ENCODE measurements at places on chromosomes 13 and 19.

DNA sequence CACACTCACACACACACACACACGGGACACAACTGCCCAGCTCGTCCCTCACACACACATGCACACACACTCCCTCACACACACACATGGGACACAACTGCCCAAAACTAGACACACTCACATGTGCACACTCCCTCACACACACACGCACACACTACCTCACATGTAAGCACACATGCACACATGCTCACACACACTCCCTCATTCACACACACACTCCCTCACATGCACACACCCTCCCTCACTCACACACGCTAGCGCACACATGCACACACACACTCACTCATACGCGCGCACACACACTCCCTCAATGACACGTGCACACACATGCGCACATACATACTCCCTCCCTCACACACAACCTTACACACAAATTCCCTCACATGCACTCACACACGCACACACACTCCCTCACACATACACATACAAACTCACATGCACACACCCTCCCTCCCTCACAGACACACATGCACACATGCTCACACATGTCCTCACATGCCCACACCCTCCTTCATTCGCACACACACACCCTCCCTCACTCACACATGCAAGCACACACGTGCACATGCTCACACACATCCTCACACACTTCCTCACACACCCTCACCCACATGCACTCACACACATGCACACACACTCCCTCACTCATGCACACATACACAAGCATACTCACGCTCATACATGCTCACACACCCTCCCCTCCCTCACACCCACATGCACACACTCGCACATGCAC is 9.0 kb upstream of the RASA3 start:
- DNase-seq = no peak

DNA sequence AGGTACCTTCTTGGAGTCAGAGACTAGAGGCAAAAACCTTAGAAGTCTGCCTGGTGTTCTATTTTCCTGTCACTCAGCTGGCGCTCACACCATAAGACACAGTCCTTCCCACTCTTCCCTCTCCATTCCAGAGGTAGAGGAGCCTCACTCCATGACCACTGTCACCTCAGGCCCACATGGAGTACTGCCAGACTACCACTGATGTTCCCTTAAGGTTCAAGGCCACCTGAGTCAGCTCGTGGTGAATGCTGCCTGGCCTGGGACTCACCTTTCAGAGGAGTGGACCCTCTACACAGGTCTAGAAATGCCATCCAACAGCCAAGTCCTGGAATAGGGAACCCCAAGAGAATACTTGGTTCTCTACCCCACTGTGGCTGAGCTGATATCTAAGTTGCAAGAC is 29.9 kb downstream of the RGCC start:
- no peak for DNase-seq

DNA sequence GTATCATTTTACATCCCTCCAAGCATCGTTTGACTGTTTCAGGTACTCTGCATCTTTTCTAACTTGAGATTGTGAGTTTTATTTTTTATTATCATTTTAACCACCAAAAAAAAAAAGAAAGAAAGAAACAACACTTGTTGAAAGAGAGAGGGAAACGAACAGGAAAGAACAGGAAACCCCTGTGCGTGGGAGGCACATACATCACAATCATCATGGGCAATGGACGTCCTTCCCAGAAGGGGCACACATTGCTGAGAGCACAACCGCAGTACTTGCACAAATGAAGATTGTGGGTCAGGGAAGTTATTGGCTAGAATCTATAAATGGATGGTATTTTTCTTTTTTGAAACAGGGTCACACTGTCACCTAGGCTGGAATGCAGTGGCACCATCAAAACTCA is 1.7 kb downstream of the CLC start:
- no peak for DNase-seq

GRCh38 chr13:66689628-66690027 is 540.5 kb downstream of the PCDH9 start:
- no peak for DNase-seq

DNA sequence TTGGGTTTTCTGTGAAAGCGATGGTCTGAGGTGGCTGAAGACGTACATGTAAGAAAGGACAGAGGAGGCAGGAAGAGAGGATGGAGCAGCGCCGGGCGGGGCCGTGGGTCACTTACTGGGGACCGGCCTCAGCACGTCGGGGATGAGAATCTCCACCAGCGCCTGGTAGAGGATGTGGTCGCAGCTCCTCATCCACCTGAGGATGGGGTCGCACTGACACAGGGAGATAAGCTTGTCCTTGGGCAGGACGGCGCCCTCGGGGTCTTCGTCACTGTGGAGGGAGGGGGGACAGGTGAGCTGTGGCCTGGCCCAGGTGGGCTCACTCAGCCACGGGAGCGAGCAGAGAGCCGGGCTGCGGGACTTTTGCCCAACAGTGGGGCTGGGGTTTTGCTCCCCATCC is 29.0 kb upstream of the RANBP3 start:
- no peak for DNase-seq

- no peak for DNase-seq
Measured at GRCh38 chr13:49343255-49343654, 95.5 kb downstream of the CDADC1 start.

DNA sequence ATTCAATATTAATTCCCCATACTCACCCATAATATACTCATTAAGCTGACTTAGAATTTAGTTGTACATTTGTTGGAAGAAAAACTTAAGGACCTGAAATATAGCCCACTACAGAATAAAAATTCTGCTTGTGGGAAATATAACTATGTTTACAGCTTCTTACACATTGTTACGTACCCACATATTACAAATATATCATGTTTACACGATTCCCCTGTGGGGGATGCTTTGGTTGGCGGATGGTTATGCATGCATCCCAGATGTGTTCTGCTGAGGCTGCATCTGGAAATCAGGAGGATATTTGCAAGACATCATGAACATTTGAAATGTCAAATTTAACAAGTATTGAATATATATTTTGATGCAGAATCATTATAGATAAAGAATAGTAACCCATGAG is 79.5 kb upstream of the KL start:
- no peak for DNase-seq

DNA sequence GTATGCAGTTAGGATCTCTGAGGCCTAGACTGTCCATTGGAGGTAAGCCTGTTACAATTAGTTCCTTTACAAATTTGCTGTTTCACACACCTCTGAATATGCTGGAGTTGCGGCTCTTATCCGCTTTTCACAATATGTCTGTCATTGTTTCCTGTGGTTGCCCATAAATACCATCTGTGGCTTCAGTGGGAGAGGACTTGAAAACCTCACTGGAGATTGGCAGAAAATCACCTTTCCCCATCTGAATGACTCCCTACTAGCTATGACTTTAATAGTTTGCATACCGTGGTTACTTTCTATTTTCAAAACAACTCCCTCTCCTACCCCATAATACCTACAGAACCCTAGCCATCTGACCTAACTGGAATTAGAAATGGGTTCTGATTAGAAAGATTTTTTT is 454.3 kb downstream of the PCDH17 start:
- DNase-seq = no peak

DNA sequence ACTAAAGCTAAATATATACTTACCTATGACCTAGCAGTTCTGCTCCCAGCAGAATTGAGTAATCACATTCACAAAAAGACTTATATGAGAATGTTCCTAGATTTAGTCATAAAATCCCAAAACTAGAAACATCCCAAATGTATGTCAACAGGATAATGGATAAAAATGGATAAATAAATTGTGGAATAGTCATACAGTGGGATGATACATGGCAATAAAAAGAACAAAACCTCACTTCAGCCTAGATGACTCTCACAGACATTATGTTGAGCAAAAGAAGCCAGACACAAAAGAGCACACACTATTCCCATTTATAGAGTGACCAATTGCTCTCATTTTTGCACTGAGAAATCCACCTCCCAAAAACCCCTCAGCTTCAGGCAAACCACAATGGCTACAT is 352.4 kb upstream of the HTR2A start:
- no peak for DNase-seq

DNA sequence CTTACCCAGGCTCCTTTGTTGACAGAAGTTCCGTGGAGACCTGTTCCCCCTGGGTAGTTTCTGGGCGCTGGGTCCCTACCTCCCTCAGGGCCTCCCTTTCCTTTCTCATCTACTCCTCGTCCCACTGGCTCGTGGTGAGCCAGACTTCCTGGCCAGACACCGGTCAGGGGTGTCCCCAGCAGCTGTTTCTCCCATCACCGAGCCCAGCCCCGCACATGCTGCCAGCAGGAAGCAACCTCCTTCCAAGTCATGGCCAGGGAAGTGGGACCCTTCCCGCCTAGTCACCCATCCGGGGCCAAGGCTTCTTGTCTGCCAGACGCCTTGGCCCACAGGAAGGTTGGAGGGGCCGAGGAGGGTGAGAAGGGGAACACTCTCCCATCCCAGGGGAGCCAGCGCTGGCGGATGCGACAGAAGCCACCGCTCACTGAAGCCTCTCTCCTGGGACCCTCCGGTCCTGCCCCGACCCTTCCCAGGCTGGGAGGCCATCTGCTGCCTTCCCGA is 5.7 kb downstream of the PAK4 start:
- no peak for DNase-seq

DNA sequence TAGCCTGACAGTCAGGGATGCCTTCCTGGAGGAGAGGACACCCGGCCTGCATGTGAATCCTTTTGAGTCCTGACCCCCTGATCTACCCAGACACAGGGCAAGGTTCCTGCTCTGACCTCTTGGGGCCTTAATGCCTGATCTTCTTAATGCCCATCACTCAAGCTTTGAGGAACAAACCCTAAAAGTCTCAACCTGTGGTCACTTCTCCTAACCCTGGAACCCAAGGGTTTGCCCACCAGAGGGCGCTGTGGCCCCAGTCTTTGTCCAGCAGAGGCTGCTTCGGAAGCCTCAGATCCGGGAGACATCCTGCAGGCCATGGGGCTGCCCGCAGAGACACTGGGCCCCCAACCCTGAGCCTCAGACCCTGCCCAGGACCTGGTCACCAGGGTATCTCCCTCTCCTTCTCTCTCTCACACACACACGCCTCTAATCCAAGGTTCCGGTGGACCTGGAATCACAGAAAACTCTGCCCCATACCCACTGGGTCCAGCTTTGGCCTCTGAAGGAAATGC is 9.8 kb upstream of the DPF1 start:
- peak; percentile 70 for DNase-seq

DNA sequence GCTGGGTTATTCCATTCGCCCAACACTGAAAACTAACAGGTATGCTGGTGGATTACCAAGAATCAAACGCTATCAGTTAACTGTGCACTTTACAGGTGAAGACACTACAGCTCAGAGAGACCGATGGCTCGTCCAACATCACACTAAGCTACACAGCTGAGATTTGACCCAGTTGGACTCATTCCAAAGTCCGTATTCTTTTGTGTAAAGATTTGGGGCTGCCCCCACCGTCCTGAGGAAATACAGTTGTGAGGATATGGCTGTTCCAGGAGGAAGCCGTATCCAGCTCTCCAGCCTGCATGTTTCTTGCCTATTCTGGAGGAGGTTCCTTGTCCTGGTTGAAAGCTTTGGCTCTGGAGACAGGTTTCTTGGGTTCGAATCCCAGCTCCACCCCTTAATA is 4.2 kb downstream of the ZSCAN5A start:
- no peak for DNase-seq

DNA sequence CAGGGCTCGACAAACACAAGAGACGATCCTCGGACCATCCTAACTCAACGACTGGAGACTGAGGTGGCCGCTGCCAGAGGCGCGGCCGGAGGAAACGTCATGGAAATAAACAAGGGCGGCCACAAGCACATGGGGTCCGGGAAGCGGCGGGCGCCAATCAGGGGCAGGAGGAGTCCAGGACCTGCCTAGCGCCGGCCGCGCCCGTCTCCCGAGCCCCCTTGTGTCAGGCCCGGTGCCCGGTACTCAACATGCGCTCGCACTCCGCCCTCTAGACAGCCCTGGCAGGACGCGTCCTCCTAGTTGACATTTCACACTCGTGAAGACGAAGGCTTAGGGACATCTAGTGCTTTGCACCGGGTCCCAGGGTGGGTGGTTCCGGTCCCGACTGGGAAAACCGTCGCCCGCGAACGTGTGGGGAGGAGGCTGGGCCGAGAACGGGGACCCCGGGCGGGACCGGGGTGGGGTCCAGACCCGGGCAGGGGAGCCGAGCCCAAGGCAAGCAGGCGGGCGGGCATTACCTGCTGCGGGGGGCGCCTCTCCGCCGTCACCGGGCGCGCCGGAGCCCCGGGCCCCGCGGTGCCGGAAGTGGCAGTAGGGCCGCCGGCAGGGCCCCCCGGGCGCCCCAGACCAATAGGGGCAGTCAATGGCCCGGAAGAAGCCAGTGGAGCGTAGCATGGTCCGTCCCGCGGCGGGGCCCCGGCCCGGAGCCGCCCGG is 442 bp downstream of the REXO1 start:
- DNase-seq = no peak

DNA sequence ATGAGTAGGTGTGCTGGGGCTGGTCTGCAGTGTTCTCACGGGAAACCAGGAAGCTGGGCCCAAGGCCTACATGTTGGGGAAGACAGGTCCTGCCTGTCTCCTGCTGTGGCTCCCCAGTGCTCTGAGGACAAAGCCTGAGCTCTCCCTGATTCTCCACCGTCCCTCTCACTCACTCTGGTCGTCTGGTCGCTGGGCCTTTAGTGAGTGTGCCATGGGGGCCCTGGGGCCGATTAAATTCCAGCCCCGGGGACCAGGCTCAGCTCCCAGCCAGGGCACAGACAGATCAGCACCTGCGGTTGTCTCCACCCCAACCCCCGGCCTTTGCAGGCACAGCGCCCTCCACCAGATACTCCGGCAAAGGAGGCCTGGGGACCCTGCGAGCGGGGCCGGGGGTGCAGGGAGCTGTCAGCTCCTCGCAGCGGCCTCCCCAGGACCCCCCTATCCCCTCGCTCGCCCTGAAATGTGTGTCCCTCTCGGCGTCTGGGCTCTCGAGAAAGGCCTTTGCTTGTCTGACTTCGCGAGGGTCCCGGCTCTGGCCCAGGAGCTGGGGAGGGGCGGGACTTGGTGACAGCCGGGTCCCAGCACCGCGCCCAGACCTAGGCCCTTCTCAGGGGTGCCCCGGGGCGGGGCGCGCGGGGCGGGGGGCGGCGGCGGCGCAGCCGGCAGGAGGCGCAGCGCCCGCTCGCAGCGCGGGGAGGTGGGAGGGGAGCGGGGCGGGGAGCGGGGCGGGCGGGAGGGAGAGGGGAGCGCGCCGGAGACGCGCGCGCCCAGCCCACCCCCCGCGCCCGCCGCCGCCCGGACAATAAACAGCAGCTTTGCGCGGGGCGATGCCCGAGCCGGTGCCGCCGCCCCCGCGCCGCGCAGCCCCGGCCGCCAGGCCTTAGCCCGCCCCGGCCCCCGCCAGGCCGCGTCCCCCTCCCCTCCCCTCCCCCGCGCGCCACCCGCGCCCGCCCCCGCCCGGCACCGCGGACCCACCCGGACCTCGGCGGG is at the start of gene PALM:
Gene PALM, plus strand, starts transcription at position 782 of the 990 bp plus-strand sequence. CDS start 212 bp downstream, outside the sequence.
- DNase-seq = peak; percentile 39

DNA sequence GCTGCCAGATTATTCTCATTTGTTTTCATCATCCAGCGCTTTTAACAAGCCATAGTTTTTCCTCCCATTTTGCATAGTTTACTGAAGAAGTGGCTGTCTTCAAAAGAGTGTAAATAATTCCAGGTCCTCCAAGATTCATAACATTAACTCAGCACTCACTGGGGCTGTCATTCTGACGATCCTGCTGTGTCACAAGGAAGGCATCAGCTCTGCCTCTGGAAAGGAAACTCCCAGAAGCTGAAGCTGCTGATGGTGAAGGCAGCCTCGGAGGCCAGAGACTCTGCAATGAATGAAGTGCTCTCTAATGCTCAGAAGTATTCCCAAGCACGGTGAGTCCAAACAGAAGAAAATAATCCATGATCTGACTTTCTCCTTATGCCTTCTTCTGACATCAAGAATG is 60.0 kb downstream of the FLT1 start:
- DNase-seq = no peak

GRCh38 chr13:95289020-95289444 is 12.2 kb downstream of the ABCC4 start:
- DNase-seq = no peak

- no peak for DNase-seq
Measured at GRCh38 chr13:112759053-112759452, 69.2 kb downstream of the ATP11A start.
